ENCODE measurements at places on chromosomes 11 and 22.

- DNase-seq: no peak
These were observed 12.6 kb downstream of the CHST1 start for GRCh38 chr11:45652781-45653180.

GRCh38 chr22:25331050-25331449, 111.6 kb downstream of the CRYBB2 start:
- DNase-seq: no peak

- no peak for DNase-seq
These were observed 3.4 kb downstream of the PLAAT3 start for GRCh38 chr11:63610604-63611394.

DNA sequence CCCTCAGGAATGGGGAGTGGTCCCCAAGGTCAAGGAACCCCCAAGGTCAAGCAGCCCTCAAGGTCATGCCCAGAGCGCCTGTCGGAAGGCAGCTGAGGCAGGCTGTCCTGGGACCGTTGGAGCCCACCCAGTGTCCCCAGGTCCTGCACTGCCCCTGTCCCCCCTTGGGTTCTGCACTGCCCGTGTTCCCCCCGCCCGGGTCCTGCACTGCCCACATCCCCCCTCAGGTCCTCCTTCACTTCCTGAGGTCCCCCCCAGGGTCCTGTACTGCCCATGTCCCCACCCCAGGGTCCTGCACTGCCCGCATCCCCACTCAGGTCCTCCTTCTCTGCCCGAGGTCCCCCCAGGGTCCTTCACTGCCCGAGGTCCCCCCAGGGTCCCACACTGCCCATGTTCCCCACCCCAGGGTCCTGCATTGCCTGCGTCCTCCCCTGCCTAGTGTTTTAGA, 1073.0 kb downstream of the BRD1 start:
- DNase-seq: peak; percentile 2

DNA sequence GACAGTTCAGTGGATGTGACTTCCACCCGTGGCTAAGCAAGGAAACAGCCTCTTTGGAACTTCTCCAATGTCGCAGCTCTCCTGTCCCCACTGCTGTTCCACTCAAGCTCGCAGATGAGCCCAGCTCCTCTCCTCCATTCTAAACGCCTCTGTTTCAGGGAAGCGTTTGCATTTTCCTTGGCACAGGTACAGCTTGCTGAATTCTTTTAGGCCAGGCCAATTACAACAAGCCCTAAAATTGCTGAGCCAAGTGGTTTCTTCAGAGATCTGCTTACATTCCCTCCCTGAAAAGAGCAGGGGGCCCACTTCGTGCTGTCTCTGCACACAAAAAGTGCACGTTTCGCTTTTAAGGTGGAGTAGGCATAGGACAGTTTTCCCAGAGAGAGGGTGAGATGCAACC, 91.5 kb upstream of the BLID start:
- no peak for DNase-seq

DNA sequence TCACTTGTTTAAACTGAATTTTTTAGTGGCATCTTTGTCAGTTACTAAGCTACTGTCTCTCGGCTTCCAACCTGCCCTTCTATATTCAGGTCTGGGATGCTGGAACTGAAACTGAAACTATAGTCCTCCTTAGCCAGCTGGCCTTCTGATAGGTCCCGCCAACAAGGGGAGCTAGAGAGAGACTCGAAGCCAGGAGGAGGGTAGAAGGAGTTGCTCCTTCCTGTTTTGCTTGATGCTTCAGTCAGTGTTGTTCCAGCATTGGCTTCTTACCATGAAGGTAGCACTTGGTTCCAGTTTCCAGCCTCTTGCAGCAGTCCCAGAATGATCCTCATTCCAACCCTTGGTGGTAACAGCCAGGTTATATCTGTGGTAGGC, 32.9 kb upstream of the HORMAD2 start:
- no peak for DNase-seq

- no peak for DNase-seq
These were observed 672 bp downstream of the RTL6 start for GRCh38 chr22:44497218-44497904.

GRCh38 chr11:12189543-12190235, 79.3 kb downstream of the MICAL2 start:
- DNase-seq: peak; percentile 58

DNA sequence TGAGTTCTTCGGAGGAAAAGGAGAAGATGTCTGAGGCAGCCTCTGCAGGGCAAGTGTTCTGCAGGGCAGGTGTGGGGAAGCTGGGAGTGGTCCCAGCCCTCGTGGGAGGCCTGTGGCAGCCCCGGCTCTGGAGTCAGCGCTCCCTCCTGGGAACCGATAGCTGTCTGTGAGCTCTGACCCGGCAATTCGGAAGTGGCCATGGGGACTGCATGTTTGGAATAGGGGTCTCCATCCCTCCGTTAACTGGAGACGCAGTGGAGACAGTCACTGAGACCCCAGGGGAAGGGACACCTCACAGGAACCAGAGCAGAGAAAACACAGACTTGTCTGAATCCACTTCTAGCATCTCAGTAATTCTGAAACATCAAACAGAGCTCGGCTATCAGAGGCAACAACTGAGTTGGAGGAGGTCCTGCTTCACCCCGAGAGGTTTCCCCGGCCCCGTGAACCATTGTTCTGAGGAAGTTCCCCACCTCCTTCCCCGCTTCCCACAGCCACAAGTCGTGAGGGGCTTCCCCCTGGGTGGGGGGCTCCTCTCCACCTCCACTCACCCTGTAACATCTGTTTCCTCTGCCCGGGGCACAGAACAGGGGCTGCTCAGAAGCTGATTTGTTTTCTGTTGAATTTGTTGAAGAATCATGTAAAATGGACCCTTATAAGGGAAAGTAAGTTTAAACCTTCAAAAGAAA, 99.6 kb downstream of the BRD1 start:
- DNase-seq: no peak

- DNase-seq: no peak
These were observed 159.8 kb downstream of the GRIA4 start for GRCh38 chr11:105769627-105770026.

GRCh38 chr11:101010899-101011298, 118.7 kb downstream of the PGR start:
- DNase-seq: no peak

DNA sequence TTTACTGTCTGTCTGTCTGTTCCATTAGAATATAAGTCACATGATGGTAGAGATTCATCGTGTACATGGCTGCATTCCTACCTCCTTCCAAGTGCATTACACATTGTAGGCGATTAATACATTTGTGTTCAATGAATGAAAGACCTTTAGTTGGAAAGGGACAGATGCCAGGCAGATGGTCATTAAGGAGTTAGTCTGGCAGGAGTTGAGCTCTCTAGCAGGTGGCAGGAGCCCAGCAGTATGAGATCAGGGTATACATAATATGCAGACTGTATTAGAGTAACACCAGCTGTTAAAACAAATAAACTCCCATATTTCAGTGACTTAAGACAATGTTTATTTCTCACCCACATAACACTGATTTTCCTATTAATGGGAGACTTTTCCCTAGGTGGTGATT, 147.7 kb upstream of the LARGE1 start:
- no peak for DNase-seq

DNA sequence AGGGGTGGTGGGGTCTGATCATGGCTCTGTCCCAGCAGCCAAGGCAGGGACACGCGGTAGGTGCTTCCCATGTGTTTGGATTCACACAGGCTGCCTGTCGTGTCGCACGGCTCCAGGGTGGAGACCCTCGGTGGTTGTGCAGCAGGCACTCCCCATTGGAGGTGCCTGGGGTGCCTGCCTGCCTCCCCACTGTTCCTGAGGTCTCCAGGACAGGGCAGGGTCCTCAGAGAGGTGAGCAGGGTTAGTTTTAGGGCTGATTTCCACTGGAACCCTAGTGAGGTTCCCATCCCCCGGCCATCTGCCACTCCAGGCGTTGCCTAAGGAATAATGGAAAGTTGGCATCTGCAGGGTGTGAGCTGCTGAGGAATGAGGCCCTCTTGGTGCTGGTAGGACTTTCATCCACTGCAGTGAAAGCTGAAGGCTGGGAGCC, 32.3 kb downstream of the OSBPL5 start:
- DNase-seq: no peak

- peak; percentile 74 for DNase-seq
These were observed 51.0 kb downstream of the CD6 start for GRCh38 chr11:61022311-61023085.

GRCh38 chr22:24051568-24051967, 40.5 kb downstream of the CABIN1 start:
- no peak for DNase-seq

DNA sequence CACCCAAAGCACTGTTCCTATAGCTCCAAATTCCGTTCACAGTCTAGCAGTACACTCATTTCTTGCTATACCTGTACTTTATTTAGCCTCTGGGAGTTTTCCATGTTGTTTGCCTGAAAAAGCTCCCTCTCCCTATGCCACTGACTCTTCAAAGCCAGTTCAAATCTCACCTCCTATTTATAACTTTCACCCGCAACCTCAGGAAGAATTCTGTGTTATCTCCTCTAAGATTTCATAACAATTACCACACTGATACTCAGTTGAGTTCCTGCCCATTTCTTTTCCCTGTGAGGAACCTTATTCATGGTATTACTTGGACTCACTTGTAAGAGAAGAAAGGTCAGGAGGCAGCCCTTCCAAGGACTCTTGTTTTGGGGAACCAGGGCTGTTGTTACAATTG, 25.2 kb downstream of the GDPD4 start:
- DNase-seq: no peak

- DNase-seq: no peak
These were observed 26.9 kb upstream of the ATXN10 start for GRCh38 chr22:45644714-45645113.

DNA sequence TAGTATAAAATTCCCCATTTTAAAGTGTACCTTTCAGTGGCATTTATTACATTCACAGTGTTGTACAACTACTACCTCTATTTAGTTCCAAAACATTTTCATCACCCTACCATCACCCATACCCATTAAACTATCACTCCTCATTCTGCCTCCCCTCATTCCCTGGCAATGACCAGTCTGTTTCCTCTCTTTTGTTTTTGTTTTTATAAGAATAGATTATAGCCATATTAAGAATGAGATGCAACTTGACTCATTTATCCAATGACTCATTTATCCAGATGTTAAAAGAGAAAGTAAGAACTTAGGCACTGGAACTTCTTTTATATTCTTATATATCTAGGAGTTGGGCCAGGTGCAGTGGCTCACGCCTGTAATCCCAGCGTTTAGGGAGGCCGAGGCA, 156.3 kb downstream of the FAT3 start:
- DNase-seq: no peak

DNA sequence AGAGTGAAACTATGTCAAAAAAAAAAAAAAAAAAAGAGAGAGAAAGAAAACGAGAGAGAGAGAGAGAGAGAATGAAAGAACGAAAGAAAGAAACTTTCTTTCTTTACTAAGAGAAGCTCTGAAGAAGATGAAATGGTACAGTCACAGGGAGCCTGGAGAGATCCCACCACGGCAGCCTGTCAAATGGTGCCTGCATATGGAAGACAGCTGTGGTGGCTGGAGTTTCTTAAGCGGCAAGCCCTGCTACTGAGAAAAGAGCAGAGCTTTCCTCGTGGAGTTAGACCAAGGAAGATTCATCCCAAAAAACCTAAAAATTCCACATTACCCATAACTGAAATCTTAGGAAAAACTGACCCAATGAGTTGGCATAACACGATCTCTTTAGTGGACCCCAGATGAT, 66.7 kb downstream of the MICAL3 start:
- DNase-seq: no peak

- DNase-seq: no peak
These were observed 66.3 kb downstream of the NCAPD3 start for GRCh38 chr11:134157451-134157850.

DNA sequence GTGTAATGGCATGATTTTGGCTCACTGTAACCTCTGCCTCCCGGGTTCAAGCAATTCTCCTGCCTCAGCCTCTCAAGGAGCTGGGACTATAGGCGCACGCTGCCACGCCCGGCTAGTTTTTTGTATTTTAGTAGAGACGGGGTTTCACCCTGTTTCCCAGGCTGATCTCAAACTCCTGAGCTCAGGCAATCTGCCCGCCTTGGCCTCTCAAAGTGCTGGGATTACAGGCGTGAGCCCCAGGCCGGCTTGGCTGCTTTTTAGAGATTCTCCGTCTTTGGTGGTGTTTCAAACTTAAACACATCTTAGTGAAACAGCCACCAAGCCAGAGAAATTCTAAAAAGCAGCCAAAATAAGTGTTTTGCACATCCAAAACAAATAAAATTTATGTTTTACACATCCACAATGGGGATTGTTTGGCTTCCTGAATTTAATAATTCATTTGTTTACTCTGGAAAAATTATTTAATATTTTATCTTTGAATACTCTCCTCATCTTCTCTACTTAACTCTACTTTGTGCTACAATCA, 18.4 kb downstream of the BCL2L13 start:
- DNase-seq: no peak

DNA sequence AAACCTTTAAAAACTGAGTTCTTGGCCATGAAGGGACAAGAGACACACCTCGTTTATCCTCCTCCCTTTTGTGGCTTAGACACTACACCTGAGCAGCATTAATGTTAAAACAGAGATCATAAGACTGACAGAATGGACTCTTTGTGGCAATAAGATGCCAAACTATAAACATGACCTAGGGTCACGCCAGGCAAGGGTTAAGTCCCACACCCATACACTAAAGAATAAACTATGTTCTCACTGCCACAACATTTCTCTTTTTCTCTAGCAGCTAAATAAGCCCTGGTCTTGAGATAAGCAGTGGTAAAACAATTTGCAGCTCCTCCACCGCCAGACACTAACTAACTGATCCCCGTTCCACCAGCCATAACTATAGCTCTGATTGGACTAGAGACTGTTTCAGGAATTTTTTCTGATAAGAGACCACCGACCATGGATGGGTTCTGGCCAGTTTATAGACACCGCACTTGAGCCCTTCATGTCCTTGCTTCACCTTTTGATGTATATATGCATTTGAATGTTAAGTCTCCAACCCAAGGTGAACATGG, 4.9 kb upstream of the SLCO2B1 start:
- no peak for DNase-seq

- DNase-seq: no peak
These were observed 15.2 kb downstream of the CD82 start for GRCh38 chr11:44580701-44581100.

DNA sequence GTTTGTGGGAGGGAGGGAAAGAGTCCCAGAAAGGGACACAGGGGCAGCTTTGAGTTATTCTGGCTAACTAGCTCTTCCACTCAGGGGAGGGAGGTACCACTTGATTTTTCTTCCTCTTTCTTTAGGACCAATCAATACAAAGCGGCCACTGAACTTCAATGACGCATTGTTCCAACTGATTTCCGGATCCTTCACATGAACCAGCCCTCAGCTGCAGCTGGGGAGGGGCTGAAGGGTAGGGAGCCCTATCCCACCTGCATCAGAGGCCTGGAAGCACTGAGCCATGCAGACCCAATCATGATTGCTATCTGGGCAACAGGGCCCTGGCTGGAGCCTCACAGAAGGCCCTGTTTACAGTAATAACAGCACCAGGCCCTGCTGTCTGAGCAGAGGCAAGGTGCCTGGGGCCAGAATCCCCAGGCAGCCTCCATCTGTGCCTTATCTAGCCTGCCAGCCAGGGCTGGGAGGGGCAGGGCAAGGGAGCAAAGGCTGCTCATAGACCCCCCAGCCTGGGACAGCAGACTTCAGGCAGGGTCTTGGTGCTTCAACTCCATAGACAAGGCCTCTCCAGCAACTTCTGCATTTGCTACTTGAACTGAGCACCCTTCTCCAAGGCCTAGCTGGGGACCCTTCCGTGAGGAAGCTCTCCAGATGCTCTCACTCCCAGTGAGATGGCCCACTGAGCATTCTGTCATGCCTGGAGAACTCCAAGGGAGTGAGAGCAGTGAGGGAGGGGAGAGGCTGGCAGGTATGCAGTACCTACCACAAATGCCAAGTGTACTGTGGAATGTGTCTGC, 22.5 kb downstream of the CLPB start:
- DNase-seq: no peak
